ENCODE measurements at places on chromosomes 2 and 18. TPM values are rescaled to one million over a fixed set of nuclear protein-coding genes. Genes with fewer than 3 reads are reported as not detected.

TUBA4B gene
- total RNA-seq: not detected

MAL gene
- 237 TPM for total RNA-seq

CYBRD1 gene
- 0.31 TPM for total RNA-seq

CXCR2 gene
- total RNA-seq: 0.20 TPM

TGOLN2 gene
- 130 TPM for total RNA-seq

NPHP1 gene
- total RNA-seq: 0.27 TPM

ZNF396 gene
- 0.77 TPM for total RNA-seq

FAM228A gene
- not detected for total RNA-seq

INHA gene
- not detected for total RNA-seq

ELOA2 gene
- total RNA-seq: not detected

TWSG1 gene
- 6.5 TPM for total RNA-seq

DNAJC5G gene
- not detected for total RNA-seq

RUFY4 gene
- total RNA-seq: 2.7 TPM

KDM3A gene
- total RNA-seq: 86.1 TPM

PAPOLG gene
- 20.7 TPM for total RNA-seq

PNO1 gene
- total RNA-seq: 10.9 TPM

CCDC150 gene
- 15.8 TPM for total RNA-seq

SCYGR6 gene
- not detected for total RNA-seq

FOXI3 gene
- not detected for total RNA-seq

IL36B gene
- total RNA-seq: not detected

UGT1A1 gene
- total RNA-seq: not detected

DYNAP gene
- not detected for total RNA-seq

EVA1A gene
- total RNA-seq: 0.17 TPM

PASK gene
- total RNA-seq: 62.0 TPM

ANTXR1 gene
- total RNA-seq: 0.05 TPM

RGPD6 gene
- 5.6 TPM for total RNA-seq

MBP gene
- 111 TPM for total RNA-seq

CNTNAP5 gene
- total RNA-seq: not detected

PRKAG3 gene
- not detected for total RNA-seq

GAL3ST2 gene
- not detected for total RNA-seq

HOXD4 gene
- total RNA-seq: not detected

TUBA3E gene
- not detected for total RNA-seq

MC2R gene
- not detected for total RNA-seq

DIS3L2 gene
- 40.2 TPM for total RNA-seq

DRC1 gene
- total RNA-seq: not detected

ECEL1 gene
- total RNA-seq: not detected

REG3G gene
- not detected for total RNA-seq
